NCI-H2029 treated with DMSO at 0.1 percent for 48 hours (cell line): ENCODE measurements at places on chromosomes 5 and 9.

- no peak for DNase-seq
Observed at GRCh38 chr5:98414938-98415337, 358.5 kb upstream of the RGMB start.

DNA sequence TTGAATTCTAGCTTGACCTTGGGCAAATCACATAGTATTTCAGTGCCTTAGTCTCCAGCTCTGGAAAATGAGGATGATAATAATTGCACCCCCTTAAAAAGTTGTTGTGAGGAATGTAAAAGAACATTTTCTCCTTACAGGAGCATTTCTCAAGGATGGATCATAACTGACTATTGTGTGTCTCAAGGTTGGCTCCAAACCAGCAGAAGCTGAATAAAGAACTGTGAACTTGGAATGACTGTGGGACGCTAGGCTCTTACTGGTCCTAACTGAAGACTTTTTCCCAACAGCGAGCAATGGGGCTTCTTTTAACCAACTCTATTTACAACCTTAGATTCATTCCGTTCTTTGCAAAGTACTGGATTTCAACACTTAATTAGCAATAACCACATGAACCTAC lies 26.2 kb upstream of the GLRX start:
- no peak for DNase-seq

- no peak for DNase-seq
Observed at GRCh38 chr9:120936764-120937122, 10.1 kb upstream of the TRAF1 start.

- no peak for DNase-seq
Observed at GRCh38 chr5:67960939-67961338, 254.6 kb upstream of the PIK3R1 start.

DNA sequence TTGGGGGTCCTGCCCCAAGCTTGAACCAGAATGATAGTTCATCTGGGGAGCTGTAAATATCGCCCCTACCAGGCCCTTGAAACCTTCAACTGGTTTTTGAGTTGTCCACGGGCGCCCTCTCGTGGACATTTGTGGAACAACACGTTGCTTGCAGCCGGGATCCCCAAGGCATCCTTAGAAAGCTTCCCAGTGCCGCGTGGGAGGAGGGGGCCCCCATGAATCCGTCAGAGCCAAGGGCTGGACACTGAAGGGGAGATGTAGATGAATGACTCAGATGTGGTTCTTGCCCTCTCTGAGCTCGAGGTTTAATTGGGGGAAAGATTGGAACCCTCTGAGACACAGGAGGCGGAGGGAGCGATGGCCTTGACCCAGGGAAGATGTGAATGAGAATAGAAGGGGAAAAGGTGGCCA lies 31.8 kb upstream of the ORM1 start:
- DNase-seq = no peak

DNA sequence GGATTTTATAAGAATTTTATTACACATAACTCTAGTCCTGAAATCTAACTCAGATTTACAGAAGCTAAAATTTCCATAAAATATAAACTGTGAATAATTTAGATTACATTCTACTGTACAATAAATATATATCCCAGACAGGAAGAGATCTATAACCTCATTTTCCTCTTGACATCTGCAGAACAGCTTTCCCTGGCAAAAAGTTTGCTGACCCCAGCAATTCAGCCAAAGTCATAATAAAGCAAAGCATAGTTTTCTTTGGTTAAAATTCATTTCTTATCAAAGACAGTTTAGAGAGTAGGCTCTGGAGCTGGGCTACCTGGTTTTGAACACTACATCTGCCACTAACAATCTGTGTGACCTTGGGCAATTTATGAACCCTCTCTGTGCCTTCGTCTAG lies 372.5 kb downstream of the CAAP1 start:
- DNase-seq = no peak

DNA sequence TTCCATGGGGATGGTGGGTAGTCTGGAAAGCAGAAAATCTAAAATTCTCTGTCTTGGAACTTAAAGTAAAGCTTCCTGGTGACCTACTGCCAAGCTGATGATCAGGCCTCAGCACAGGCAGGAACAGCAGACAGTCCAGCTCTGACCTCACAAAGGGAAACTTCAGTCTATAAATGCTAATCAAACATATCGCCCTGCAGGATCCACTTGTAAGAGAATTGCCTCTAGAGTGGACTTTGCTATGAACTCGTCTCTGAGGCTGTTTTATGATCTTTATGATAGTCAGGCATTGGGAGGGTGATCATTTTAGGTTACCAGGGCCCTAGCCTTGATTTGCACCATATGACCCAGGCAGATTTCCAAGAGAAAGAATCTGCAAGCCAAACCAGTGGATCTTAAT lies 67.6 kb upstream of the SELENOP start:
- no peak for DNase-seq

DNA sequence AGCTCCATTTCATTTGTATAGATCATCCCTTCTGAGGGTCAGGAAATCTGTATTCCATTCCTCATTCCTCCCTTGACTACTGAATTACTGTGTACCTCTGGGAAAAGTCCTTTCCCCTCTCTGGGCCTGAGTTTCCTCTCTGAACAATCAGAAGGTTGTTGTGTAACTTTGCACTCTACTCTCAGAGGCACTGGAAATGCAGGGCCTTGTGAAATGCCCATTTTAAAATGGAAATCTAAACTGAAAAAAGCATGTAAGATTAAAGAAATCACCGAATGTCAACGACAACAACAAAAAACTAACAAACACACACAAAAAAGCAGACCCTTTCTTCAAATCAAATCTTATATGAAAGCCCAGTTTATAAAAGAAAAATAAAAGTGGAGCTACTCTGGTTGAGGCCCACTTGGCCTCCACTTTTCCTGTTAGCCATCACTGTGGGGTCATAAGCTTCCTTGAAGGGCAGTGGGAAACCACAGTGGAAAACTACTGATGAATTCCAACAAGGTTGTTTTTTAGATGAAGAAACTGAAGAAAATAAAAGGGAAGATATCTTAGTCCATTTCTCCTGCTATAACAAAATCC lies 21.6 kb upstream of the GRPEL2 start:
- DNase-seq = no peak

GRCh38 chr5:44943647-44944046 lies 134.9 kb downstream of the MRPS30 start:
- DNase-seq = no peak

- DNase-seq = no peak
Observed at GRCh38 chr5:76367623-76368371, 35.3 kb upstream of the IQGAP2 start.

GRCh38 chr5:96195123-96195522 lies 233.5 kb upstream of the ELL2 start:
- no peak for DNase-seq

- DNase-seq = no peak
Observed at GRCh38 chr5:87120518-87121303, 147.0 kb upstream of the RASA1 start.

DNA sequence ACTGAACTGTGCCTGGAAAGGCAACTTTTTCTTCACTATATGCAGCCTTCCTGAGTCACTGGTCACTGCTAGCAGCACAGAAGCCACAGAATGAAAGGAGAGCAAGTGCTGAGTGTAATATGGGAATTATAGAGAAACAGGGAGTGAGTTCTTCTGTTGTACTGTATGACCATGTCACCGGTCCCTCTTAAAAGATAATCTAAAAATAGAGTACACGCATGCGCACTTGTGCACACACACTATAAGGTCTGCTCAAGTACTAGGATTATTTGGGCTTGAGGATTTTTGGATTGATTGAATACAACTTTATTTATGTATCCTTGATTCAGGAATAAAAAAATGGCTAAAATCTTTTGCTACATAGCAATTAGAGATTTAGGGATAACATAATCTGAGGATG lies 571.9 kb downstream of the PDE4D start:
- no peak for DNase-seq

DNA sequence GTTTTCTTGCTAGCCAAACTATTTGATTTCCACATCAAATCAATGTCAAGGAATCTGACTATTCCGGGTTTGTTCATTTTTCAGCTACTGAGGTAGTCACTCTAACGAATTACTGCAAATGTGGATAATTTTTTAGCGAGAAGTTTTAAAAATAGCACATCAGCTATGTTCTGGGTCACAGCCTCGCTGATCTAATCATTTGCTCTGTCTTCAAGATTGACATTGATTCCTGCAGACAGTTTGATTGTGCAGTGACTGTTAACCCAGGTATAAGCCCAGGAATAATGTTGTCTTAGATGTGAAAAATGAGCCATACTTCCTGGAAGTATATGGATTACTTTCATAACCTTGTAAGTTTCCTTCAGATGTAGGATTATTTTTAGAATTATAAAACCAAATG lies 175.1 kb downstream of the BAAT start:
- no peak for DNase-seq

DNA sequence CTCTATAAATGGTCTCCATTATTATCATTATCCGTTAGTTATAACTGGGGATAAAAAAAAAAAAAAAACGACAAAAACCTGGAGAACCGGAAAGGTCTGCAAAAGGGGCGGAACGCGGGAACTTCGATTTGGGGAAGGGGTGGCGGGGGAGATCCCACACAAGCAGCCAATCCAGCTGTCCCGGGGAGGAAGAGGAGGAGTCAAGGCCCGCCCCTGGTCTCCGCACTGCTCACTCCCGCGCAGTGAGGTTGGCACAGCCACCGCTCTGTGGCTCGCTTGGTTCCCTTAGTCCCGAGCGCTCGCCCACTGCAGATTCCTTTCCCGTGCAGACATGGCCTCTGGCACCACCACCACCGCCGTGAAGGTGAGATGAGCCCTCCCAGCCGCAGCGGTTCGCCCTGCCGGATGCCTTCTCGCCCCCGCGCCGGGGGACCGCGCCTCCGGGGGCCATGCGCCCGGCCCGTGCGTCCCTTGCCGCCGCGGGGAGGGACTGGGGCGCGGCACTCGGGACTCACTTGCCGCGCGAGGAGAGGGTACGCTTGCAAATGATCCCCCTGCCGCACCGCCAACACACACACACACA lies at the start of gene MTAP:
MTAP (plus strand) TSS at position 219 of the 583 bp plus-strand sequence; CDS start at position 332, 113 bp downstream.
- DNase-seq = peak; percentile 92

DNA sequence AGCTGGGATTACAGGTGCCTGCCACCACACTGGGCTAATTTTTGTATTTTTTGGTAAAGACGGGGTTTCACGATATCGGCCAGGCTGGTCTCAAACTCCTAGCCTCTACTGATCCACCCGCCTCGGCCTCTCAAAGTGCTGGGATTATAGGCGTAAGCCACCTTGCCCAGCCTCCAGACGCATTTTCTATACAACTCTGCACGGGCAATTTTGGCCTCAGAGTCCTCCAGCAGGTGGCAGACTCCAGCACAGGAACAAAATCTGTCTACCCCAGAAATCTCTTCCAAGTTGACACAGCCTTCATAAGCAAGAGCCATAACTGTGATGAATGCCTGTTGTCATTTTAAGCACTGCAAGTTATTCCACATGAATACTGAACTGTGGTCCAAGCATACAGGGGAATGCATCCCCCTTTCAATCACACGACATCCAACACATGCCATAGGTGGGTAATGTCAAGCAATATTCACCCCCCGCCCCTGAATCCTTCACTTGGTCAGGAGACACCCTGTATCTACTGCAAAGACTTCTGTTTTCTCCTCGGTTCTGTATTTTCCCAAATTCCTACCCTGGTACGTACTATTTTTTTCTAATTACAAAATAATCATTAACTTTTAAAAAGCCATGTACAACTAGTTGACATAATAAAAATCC lies 50.8 kb downstream of the ALDH7A1 start:
- DNase-seq = no peak

DNA sequence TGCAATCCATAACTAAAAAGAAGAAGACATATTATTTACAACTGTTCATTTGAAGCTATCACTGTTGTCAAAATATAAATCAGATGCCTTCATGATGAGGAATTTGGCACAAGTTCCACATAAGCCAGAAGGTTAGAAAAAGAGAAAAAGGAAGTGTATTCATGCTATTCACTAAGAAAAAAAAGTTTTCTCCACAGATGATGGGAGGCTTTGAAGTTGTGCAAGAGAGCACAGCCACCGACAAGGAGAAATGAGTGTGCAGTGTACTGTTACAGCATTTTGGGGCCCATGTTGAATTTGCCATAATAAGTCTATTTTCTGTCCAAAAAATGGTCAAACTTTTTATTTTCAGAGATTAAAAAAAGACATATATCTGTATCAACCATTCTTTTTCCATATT lies 32.9 kb upstream of the IFNK start:
- DNase-seq = no peak

GRCh38 chr9:83636813-83637212 lies 13.9 kb downstream of the IDNK start:
- DNase-seq = no peak

DNA sequence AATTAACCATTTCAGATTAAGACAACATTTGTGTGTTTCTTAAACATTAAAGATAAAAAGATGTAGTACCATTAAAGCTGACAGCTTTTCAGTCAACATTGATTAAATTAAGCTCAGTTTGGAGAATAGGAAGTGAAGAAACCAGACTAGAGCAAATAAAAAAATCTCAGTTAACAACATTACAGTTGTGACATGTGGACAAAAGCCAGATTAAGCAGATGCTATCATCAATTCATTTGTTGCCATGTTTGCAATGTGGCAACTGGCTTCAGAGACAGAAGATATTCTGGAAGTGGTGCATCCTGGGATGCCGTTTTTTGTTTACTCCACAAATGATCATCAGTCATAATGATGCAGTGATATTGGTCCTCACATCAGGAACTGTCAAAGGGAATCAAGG lies 70.3 kb upstream of the CNTLN start:
- no peak for DNase-seq

DNA sequence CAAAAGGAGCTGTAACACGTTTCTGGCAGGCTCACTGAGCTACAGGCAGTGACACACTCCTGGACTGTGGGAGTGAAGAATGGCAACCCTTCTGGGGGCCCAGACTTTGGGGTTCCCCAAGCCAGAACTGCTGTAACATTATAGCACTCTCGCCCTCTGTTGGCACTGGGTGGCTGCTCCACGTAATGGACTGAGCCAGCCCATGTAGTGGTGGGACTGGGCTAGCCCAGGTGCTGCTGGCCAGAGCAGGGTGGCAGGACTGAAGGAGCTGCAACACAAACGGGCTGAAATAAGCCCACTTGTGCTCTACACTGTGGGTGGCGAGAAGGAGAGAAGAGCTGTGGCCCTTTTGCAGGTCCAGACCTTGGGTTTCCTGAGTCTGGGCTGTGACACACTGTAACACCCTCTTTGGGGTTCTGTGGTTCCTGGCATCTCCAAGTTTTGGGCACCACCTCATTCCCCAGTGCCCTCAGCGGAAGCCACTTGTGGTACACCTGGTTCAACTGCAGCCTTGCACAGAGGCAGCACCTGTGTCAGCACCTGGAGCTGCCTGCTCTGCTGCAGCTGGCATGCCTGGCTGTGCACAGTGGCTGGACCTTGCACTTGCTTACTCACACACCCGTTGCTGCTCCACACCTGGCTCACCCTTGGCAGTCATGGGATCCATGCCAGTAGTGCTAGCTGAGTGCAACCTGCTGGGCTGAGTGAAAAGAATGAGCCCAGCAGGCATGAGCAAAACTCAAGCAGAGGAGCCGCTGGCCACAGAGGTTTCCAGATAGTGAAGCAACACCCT lies 95.0 kb upstream of the PRR16 start:
- DNase-seq = no peak
